ENCODE measurements at places on chromosomes 4 and X.

DNA sequence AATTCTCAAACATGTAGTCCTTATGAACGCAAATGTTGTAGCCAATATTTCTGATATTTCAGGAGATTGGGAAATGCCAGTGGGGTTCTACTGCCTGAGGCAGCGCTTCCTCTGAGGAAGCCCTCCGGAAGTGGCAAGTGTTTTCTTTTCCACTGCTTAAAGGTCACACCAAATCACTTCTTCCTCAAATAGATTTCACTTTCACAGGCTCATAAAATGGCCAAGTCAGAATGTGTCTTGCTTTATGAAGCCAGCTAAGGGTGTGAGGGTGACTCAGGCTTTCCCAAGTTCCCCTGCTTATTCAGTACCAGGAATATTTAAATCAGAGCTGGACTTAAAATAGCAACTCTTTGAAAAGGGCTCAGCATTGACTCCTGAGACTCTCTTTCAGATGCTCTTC, 514.2 kb upstream of the DIPK2B start:
- no peak for DNase-seq

DNA sequence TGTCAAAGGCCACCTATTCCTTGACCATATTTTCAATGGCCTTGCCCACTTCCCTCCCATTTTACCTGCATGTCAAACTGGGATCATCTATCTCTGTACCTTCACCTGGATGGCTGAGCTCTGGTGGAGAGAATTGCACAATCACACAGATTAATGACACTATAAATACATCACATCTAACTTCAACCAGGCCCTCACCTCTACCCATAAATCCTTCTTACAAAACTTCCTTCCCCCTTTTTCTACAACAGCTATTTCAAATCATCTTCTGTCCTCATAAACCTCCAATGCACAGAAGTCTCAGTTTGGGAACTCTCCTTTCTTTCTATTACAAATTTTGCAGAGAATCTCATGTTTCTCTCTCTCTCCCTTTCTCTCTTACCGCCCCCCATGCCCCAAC, 9.2 kb downstream of the PALLD start:
- DNase-seq = no peak

DNA sequence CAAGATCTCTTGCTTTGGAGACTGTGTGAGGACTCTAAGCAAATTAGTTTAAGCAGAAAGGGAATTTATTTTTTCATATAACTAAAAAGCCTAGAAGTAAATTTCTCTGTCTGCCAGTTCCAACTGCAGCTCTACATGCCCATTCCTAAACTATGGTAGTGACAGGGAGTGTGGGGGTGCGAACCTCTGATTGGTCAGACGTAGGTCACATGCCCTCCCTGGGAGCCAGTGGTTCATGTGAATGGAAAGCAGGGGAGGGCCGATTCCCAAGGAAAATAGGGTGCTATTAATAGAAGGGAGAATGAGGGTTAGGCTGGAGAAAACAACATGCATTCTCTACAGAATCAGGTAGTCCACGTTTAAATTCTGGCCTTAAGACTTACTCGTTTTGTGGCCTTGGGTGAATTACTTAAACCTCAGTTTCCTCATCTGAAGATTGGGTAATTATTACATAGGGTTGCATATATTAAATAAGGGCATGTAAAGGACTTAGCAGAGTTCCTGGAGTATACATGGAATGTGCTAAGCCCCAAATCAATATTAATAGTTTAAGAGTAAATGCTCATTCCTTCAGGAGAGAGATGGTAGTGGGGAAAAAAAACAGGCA, 7.2 kb downstream of the RAB33B start:
- DNase-seq = no peak

DNA sequence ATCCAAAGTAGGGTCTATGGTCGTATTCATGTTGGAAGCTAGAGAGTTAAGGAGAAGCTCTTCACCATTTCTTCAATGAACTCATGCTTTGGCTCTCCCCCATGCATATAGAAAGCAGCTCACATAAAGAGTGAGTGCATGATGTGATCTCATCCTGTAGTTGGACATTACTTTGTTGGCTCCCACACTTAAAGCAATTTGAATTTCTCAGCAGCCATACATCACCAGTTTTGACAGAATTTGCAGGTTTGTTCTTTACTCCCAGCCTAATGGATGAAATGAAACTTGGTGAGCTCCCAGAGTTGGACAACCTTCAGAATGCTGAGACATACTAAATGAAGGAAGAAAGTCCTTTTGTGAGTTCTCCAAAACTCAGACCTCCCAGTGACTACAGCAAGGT, 613.5 kb downstream of the IQCM start:
- no peak for DNase-seq

DNA sequence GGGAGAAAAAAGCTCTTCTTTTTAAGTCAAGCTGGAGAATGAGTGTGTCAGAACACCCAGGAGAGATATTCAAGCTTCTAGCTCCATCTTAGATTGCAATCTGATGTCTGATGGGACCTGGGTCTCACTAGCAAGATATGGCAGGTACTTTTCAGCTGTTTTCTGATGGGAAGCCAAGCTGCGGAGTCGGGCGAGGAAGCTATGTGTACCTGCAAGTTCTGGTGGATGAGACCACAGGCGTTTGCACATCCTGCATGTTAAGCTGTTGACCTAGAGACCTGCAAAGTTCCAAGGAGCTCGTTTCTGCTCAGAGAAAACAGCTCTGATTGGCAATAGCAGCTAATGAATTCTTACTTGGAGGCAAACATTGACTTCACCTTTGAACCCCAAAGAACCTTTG, 167.3 kb upstream of the GATB start:
- no peak for DNase-seq
